ENCODE measurements at places on chromosomes 7 and 10.

GRCh38 chr10:125633517-125633999 is 49.4 kb downstream of the TEX36 start:
- no peak for DNase-seq

DNA sequence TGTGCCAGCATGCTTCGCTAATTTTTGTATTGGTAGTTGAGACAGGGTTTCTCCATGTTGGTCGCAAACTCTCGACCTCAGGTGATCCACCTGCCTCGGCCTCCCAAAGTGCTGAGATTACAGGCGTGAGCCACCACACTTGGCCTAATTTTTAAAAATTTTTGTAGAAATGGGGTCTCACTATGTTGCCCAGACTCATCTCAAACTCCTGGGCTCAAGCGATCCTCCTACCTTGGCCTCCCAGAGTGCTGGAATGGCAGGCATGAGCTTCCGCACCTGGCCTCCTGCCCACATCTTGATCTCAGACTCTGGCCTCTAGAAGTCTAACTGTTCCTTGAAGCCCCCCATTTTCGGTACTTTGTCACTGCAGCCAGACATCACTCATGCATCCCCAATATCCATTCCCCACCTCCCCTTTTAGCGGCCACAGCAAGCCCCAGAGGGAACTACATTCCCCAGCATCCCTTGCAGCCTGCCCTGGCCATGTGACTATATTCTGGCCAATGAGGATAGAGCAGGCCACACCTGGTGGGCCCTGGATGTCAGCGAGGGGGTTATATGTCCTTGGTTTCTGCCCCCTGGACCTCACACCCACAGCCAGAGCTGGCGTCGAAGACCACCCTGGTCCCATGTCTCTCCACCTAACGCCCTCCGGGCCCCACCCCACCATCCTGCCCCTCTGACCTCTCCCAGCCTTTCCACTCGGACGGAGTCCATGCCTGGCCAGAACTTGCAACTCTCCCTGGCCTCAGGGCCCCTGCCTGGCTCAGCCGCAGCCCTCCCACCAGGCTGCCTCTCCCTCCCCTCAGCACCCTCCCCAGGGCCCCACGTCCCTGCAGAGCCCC is 33.8 kb downstream of the MICALL2 start:
- no peak for DNase-seq

GRCh38 chr7:18317941-18318340 is 177.6 kb upstream of the HDAC9 start:
- DNase-seq = no peak

- no peak for DNase-seq
These were observed 675.0 kb upstream of the ANKRD30A start for GRCh38 chr10:36450380-36450779.

DNA sequence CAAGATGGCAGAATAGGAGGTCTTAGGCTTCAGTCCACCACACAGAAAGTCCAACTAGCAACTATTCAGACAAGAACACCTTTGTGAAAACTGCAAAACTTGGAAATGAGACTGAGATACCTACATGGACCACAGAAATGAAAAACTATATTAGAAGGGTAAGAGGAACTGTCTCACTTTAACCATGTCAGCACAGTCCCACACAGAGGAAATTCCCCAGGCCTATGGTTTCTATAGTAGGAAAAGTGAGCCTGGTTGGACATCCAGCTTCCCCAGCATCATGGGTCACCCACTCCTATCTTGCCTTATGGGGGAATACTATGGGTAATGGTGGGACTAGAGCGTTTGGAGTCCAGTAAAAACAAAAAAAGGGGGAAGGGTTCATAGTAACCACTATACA is 38.8 kb upstream of the CDK6 start:
- DNase-seq = no peak

GRCh38 chr10:48612236-48612943 is 7.5 kb upstream of the ARHGAP22 start:
- no peak for DNase-seq

- no peak for DNase-seq
These were observed 367.7 kb downstream of the SDK1 start for GRCh38 chr7:3668743-3669142.

DNA sequence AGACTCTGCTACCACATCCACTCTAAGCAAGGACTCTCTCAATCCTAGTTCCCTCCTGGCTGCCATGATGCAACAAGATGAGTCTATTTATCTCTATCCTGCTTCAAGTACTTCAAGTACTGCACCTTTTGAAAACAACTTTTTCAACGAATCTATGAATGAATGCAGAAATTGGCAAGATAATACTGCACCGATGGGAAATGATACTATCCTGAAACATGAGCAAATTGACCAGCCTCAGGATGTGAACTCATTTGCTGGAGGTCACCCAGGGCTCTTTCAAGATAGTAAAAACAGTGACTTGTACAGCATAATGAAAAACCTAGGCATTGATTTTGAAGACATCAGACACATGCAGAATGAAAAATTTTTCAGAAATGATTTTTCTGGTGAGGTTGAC is 40.7 kb downstream of the AHR start:
- DNase-seq = no peak
